Gastroesophageal sphincter (tissue), 4 donors: ENCODE measurements at places on chromosomes 3 and 15.

DNA sequence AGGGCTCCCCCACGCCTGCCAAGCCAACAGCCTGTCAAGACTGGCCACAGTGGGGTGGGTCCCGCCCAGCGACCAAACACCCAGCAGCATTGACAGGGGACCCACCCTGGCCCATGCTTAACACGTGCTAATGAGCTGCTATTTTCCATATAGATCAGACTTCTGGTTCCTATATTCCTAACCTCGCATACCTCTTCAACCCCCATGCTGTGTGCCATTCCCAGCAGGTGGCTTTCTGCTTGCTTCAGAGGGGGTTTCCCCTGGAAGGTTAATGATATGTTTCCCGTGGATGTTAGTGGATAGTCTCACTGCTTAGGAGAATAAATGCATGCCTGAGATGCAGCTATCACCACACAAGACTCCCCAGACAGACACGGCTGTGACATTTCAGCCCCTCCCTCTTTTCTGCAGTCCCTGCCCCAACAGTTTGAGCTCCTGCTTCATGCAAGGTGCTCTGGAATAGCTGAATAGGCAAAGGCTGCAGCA, 37.9 kb upstream of the MGLL start:
- no peak for ATAC-seq

GRCh38 chr3:115187149-115187757, 40.2 kb upstream of the ZBTB20 start:
- ATAC-seq, result no peak

GRCh38 chr3:65935724-65936123, 103.0 kb downstream of the MAGI1 start:
- no peak for ATAC-seq

GRCh38 chr3:182490596-182491491, 302.5 kb upstream of the ATP11B start:
- no peak for ATAC-seq

GRCh38 chr3:140441006-140441405, 236.9 kb upstream of the TRIM42 start:
- ATAC-seq, result no peak

GRCh38 chr15:68561171-68561900, 17.5 kb upstream of the CORO2B start:
- ATAC-seq, result no peak

GRCh38 chr3:32583708-32584107, 13.1 kb upstream of the DYNC1LI1 start:
- no peak for ATAC-seq

GRCh38 chr3:173287361-173287760, 110.2 kb upstream of the NLGN1 start:
- ATAC-seq, result no peak

- ATAC-seq, result no peak
Measured at GRCh38 chr3:147906285-147906684, 497.1 kb downstream of the ZIC1 start.

- no peak for ATAC-seq
Measured at GRCh38 chr15:68275165-68275746, 2.3 kb upstream of the FEM1B start.

GRCh38 chr3:27557411-27557810, 73.2 kb upstream of the SLC4A7 start:
- ATAC-seq, result no peak
